Purkinje cell (primary cell): ENCODE measurements at places on chromosomes 1 and 21. TPM values are rescaled to one million over a fixed set of nuclear protein-coding genes. Genes with fewer than 3 reads are reported as not detected.

The MPZ gene
- not detected in 2 replicates for polyA plus RNA-seq

The NIT1 gene
- 35.5 and 38.5 TPM in 2 replicates for polyA plus RNA-seq

The CELA3A gene
- not detected in 2 replicates for polyA plus RNA-seq

The AIRE gene
- polyA plus RNA-seq, result not detected in 2 replicates

The OR2T33 gene
- polyA plus RNA-seq, result not detected in 2 replicates

The SLC1A7 gene
- not detected in 2 replicates for polyA plus RNA-seq

The C1orf216 gene
- polyA plus RNA-seq, result 11.7 and 12.4 TPM in 2 replicates
